ENCODE measurements at places on chromosomes 1 and 21. TPM values are rescaled to one million over a fixed set of nuclear protein-coding genes. Genes with fewer than 3 reads are reported as not detected.

Gene WDTC1
- 24.9 TPM for total RNA-seq

Gene SH3BGR
- 4.8 TPM for total RNA-seq

Gene GBP1
- total RNA-seq, result not detected

Gene RAD54L
- total RNA-seq, result 51.2 TPM

Gene ADCY10
- total RNA-seq, result 0.34 TPM

Gene CFHR2
- not detected for total RNA-seq

Gene WNT3A
- total RNA-seq, result 0.16 TPM

Gene GJB4
- 0.09 TPM for total RNA-seq

Gene RNF186
- not detected for total RNA-seq

Gene SPRR4
- not detected for total RNA-seq

Gene ITGB2
- total RNA-seq, result 1.5 TPM

Gene RHOU
- 5.8 TPM for total RNA-seq

Gene NUAK2
- total RNA-seq, result 8.7 TPM

Gene KRTAP21-2
- not detected for total RNA-seq

Gene RHCE
- total RNA-seq, result 0.27 TPM

DNA sequence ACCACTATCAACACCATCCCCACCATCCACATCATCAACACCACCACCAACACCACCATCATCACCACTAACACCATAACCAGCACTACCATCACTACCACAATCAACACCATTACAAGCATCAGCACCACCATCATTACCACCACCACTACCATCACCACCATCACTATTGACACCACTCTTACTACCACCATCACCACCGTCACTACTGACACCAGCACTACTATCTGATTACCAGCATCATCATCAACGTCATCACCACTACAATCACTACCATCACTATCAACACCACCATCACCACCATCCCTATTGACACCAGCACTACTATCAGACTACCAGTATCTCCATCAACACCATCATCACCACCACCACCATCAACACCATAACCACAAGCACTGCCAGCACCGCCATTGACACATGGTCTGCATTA is 106.1 kb upstream of the RUNX3 start:
- no peak for DNase-seq

DNA sequence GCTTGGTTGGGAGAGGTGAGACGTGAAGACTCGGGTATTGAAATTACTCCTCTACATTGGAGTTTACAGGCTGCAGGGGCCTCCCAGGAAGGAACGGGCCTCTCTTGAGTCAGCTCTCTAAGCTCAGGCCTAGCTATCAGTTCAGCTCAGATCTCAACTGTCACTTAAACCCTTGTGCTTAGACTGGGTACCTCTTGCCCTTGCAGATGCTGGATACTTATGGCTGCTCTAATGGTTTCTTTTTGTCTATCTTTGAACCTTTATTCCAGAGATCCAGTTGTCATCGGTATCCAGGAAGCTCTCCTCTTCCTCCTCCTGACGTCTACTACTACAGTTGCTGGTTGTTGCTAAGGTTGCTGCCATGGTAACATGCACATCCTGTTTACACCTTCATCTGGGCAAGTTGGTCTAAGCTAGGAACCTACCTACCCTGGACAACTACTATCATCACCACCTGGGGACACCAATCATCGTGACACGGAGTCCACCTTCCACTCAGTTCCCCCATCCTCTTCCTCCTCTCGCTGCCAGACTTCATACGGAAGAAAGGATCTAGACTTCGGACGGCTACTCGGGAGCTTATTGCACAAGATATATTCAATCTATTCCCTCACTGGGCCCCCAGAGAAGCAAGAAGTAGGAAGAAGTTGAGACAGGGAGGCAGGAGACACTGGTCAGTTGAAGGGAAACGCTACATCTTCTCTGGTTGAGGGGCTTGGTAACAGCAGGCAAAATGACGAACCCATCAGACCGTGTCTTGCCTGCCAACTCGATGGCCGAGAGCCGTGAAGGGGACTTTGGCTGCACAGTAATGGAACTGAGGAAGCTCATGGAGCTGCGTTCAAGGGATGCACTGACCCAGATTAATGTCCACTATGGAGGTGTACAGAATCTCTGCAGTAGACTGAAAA is 56.1 kb downstream of the ATP2B4 start:
- DNase-seq, result peak; percentile 33

- DNase-seq, result no peak
Observed at GRCh38 chr1:55682198-55682597, 467.0 kb upstream of the USP24 start.

DNA sequence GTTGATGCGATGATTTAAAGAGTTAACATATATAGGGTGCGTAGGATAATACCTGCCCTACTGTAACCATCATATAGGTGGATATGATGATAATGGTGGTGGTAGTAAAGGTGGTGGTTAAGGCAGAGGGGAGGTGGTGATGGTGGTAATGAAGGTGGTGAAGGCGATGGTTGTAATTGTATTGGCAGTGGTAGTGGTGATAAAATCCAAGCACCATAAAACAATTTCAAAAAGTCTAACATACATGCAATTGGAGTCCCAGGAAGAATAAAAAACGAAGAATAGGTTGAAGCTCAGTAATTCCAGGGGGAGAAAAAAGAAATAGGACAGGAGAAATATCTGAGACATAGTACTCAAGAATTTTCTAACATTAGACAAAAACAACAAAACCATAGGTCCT is 27.3 kb upstream of the RAB4A start:
- DNase-seq, result no peak

DNA sequence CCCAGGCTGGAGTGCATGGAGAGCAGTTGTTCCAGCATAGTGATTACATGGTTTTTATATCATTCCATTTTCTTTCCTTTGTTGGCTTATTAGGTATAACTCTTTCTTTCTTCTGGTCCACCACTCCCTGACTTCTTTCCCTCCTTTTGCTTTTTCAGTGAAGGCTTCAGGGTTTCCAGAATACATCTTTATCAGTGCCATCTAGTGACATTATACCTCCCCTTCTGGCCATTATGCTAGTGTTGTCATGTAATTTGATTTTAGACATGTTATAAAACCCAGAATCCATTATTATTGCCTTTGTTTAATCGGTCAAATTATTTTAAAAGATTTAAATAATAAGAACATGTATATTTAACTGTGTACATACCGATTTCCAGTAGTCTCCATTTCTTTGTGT is 10.6 kb downstream of the RNU1-1 start:
- no peak for DNase-seq

DNA sequence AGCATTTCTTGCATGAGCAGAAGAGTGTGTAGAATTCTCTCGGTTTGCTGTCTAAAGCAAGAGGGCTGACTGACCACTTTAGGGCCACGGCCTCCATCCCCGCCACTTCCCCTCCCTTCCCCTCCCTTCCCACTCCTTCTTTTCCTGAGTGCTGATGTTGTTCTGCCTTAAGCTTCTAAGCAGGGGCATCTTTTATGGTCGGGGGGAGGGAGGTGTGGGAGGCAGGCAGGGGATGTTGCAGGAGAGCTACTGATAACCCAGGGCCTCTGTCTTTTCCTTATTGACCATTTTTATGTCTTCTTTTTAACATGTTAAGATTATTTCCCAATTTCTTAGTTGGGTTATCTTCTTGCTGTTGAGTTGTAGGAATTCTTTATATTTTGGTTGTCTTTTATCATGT is 15.1 kb downstream of the USP25 start:
- no peak for DNase-seq

DNA sequence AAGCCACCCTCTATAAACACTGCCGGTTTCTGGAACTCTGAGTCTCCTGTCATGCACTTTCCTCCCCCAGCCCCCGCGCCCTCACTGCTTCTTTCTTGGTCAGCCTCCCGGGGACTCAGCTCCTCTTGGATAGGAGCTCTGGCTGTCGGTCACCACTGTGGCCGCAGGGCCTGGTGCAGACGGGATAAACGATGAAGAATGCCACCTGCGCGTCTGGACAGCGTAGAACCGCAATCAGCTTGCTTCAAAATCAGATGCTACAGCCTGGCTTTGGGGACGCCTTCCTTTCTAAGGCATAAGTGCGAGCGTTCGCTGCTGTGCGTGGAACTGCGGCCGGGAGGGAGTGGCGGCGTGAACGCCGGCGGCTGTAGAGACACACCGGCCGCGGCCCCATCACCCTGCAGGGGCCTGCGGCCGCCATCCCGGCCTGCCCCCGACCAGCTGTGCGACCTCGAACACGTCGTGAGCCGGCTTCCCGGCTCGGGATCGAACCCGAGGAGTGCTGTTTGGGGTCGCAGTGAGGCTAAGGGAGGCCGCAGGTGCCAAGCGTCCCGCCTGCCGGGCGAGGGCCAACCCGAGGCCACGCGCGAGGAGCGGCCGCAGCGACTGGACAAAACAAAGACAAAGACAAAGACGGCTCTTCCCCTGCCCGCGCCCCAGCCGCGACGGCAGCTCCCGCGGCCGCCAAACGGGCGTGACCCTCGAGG is 688 bp downstream of the PTTG1IP start:
- DNase-seq, result no peak

DNA sequence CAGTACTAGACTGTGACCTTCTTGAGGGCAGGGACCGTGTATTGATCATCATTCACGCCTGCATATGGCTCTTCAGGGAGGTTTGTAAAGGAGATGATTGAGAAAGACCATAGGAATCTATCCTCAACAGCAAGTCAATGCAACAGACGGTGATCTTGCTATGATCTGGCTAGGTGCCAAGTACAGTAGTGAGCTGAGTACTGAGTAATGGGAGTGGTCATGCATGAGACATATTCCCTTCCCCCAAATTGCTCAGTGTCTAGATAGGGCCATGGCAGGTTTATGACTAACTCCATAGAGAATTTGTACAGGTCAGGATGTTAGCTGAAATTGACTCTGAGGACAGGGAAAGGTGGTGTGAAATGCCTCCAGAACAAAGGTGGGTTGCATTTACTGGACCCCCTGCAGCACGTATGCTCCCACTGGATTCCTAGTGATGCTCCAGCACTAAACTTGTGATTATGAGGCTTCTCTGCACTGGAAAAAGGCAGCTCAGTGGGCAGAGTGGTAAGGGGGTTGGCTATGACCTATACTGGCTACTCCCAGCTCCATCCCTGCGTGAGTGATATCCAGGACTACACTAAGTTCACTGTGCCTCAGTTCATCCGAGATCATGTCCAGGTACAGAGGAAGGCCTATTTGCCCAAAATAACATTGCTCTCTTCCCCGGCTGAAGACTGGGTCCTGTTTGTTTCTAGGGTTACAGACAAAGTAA is 37.2 kb downstream of the KCNJ6 start:
- no peak for DNase-seq

GRCh38 chr21:29943885-29944284 is 4.1 kb upstream of the GRIK1 start:
- DNase-seq, result no peak

GRCh38 chr1:230050973-230051735 is 15.9 kb upstream of the GALNT2 start:
- DNase-seq, result no peak

- DNase-seq, result no peak
Observed at GRCh38 chr1:163897412-163898155, 575.8 kb downstream of the NUF2 start.

GRCh38 chr1:21330544-21330943 is 40.3 kb upstream of the ECE1 start:
- DNase-seq, result no peak

DNA sequence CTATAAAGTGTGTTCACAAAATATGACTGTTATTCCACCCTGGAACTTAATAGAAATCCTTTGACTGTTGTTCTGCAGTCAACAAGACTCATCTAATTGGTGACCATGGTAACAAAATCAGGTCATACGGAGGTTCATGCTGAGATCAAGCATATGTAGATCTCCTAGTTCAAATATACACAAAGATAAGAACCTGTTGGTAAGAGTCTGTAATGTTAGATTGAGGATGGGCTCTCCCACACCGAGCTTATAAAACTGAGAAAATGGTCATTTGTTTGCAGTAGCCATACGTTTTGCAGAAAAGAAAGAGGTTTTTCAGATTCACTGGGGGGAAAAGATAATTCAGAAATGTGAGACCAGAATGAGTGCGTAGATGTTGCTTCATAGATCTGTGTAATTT is 468.1 kb downstream of the RPS6KC1 start:
- DNase-seq, result no peak

DNA sequence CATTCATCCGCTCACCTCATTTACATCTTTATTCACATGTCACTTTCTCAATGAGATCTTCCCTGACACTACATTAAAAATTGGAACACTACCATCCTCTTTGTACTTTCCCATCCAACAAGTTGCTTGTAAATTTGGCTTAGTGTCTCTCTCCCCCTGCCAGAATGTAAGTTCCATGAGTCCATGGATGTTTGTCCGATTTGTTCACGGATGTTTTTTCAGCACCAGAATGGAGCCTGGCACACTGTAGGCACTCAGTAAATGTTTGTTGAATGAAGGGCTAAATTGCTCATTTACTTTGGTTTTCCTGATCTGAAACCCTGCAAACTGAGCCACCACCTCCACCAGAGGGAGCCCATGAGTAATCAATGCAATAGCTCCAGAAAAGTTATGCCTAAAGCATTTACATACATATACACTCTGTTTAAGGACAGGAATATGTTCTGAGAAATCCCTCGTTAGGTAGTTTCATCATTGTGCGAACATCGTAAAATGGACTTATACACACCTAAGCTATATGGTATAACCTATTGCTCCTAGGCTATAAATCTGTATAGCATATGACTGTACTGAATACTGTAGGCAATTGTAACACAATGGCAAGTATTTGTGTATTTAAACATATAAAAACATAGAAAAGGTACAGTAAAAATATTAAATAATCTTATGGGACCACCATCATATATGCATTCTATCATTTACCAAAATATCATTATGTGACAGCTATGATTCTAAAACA is 2.8 kb upstream of the EYA3 start:
- DNase-seq, result peak; percentile 80

- DNase-seq, result no peak
Observed at GRCh38 chr1:63975481-63975880, 201.7 kb downstream of the ROR1 start.

DNA sequence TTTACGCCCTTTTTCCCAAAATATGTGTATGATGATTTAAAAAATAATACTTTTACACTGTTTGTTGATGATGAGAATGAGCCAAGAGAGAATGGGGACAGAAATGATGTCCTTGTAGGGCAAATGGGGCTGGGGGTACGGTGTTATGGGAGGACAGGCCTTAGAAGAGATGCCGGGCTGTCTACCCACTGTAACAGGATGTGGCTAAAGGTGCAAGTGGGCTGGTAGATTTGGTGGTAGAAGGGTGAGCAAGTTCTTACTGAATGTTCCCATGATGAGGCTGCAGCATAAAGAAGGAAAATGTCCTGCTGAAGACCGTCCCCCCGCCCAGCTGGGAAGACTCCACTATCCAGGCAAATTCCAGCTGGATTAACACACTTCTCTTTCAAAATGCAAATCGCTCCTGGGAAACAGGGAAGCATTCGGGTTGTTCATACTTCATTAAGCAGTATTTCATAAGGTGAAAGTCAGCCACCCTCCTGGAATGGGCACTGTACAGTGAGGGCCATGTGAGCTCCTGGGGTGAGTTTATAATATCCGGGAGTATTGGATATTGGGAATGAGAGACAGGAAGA is 14.0 kb downstream of the GPA33 start:
- DNase-seq, result no peak
